Nephron progenitor cell (in vitro differentiated cells): ENCODE measurements at places on chromosomes 16 and 17.

GRCh38 chr17:41691031-41691777 is 2.5 kb downstream of the EIF1 start:
- peaks cover 26% of the 10 kb centered on the region for H3K4me1 ChIP-seq
- no peak overlapping the region for H3K27ac ChIP-seq
- H3K4me3 ChIP-seq: peak overlapping the region; percentile 97

DNA sequence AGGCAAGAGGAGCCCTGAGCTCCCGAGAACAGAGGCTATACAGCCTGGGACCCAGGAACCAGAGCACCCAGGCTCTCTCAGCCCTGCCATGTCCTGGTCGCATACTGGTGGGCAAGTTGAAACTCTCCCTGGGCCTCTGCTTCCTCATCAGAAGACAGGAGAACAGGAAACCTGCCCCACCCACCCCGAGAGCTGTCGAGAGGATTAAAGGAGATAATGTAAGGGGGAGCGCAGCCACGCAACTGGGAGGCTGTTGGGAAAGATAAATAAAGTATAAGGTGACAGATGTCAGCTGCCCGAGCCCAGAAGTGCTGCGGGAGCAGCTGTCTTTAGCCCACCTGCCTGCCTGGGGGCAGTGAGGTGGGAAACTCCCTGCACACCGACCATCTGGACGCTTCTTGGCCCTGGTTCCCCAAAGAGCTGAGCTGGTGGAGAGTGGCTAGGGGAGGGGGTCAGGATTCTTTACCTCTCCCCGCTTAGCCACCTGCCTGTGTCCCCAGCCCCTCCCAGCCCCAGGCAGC is 6.8 kb downstream of the KIF19 start:
- H3K27me3 ChIP-seq: peaks cover 37% of the 10 kb centered on the region
- H3K36me3 ChIP-seq: no peaks in the 10 kb centered on the region
- H3K4me3 ChIP-seq: no peak overlapping the region
- no peak for DNase-seq

DNA sequence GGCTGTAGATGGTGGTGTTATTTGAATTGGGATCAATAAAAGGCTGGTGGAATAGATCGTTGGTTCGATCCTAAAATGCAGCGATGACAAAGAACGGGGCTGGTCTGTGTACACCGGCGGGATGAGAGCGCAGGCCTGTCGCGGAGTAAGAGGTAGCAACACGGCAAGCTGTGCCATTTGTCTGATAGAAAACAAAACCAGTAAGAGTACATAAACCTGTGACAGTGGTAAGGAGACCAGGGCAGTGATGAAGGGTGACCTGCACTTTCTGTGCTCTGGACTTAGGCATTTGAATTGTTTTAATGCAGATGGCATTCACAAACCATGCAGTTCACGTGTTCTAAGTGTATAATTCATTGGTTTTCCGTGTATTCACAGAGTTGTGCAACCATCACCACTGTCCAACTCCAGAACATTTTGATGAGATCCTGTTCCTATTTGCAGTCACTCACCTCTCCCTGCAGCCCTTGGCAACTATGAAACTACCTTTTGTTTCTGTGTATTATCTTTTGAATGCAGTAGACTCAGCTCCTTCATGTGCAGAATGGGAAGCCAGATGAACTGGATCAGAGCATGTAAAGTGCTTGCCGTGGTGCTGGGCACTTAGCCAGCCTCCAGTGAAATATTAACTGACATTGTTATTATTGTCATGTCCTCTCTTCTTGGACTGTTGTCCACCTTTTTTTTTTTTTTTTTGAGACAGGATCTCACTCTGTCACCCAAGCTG is 286.1 kb downstream of the SNX29 start:
- H3K4me3 ChIP-seq: no peak overlapping the region
- H3K4me1 ChIP-seq: peaks cover 39% of the 10 kb centered on the region
- no peak for DNase-seq
- peaks cover 22% of the 10 kb centered on the region for H3K27me3 ChIP-seq
- no peaks in the 10 kb centered on the region for H3K36me3 ChIP-seq

GRCh38 chr16:53498984-53499383 is 4.0 kb downstream of the AKTIP start:
- no peak overlapping the region for H3K4me3 ChIP-seq
- H3K27me3 ChIP-seq: peaks cover 21% of the 10 kb centered on the region
- H3K36me3 ChIP-seq: peaks cover 18% of the 10 kb centered on the region
- H3K4me1 ChIP-seq: peaks cover 25% of the 10 kb centered on the region
- no peak overlapping the region for H3K27ac ChIP-seq

DNA sequence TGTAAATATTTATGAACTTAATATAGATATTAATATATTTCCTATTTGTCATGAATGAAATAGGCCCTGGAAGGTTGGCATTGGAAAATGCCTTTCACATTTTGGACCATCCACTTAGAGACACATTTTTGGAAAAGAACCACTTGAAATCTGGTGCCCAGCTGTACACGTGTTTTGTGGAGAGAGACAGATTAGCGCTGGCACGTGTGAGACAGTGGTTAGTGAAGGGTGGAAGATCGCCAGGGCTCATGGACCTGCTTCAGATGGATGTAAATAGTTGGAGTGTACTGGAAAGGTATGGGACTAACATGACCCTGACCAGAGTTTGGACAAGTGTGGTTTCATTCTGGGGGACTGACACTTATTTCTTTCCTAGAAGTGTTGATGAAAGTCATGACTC is 222.9 kb downstream of the PRKCA start:
- no peak overlapping the region for H3K4me3 ChIP-seq
- no peak for DNase-seq
- H3K27me3 ChIP-seq: peaks cover 7% of the 10 kb centered on the region
- H3K36me3 ChIP-seq: no peaks in the 10 kb centered on the region
- H3K4me1 ChIP-seq: peaks cover 20% of the 10 kb centered on the region
- H3K27ac ChIP-seq: no peak overlapping the region

DNA sequence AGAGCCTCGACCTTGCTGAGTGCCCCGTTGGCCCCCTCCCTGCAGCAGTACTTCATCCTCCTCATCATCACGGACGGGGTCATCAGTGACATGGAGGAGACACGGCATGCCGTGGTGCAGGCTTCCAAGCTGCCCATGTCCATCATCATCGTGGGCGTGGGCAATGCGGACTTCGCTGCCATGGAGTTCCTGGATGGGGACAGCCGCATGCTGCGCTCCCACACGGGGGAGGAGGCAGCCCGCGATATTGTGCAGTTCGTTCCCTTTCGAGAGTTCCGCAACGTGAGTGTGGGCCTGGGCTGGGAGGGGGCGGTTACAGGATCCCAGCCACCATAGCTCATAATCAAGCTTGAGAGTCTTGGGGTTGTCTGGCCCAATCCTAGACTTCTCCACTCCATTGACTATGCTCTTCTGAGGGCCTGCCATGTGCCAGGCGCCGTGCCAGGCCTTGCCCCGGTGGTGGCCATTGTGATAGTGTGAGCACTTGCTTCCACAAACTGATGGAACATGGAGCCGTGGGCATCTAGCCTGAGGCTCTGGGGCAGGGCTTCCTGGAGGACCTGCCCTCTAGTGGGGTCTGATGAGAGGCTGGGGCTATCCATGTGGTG is 39.7 kb downstream of the PSME3IP1 start:
- no peak for DNase-seq
- no peak overlapping the region for H3K27ac ChIP-seq
- no peak overlapping the region for H3K4me3 ChIP-seq
- peaks cover 6% of the 10 kb centered on the region for H3K36me3 ChIP-seq

DNA sequence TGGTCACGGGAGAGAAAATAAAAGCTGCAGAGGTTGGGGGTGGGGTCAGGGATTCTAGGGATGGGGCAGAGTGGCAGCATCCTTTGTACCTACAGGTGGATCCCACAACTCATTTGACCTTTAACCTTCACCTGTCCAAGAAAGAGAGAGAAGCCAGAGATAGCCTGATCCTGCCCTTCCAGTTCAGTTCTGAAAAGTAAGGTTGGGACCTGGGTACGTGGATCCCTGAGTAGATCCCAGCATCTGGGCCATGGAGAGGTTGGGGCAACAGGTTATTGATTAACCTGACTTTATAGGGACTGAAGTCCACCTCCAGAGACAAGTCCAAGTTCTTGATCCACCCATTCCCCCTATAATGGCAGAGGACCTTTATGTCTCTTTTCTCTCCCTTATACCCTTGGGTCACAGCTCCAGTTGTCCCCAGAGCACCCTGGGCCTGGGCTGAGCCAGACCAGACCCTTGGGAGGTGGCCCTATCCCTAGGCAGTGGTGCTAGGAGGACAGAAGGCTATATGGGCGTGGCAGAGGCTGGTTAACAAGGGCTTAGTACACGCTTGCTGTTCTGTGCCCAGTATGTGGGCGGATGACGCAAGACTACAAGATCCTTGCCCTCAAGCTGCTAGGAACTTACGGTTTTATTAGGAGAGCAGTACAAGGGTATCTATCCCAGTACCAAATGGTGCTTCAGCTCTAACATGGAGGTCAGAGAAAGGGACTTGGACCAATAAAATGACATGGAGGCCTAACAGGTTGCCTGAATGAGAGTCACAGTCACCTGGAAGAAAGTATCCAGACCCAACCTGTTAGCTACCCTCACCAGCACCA is 3.3 kb downstream of the CLDN7 start:
- H3K36me3 ChIP-seq: peaks cover 42% of the 10 kb centered on the region
- H3K4me1 ChIP-seq: peaks cover 26% of the 10 kb centered on the region
- no peak for DNase-seq

DNA sequence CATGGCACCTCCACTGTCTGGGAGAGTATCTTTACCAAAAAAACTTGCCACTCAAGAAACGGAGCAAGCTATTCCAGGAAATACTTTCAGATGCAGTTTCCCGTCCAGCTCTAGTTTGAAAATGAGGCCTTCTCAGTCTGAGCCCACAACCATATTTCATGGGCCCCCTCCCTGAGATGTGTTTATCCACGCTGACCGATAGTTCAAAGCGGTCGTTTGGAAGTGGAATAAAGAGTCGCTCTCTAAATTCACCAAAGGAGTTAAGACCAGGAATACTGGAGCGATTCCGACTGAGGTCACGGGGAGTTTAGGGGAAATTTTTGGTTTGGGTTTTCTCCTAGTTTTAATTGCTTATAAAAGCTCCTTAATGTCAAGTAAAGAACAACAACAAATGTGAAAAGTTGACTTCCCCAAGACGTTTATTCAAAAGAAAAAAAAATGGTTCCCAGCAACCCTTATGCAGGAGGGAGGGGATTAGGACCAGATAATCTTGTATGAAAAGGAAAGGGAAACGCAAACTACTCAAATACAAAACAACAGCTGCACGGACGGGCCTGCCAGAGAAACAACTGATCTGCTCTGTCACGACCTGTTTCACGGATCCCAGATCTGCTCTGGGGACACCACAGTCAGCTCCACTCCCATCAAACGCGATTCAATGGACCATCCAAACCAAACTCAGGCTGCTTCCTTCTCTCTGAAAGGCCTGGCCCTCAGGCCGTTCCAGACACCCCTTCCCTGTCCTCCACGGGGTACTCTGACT is 77.1 kb downstream of the MRM3 start:
- H3K27me3 ChIP-seq: no peaks in the 10 kb centered on the region
- H3K4me1 ChIP-seq: peaks cover 46% of the 10 kb centered on the region
- H3K36me3 ChIP-seq: peaks cover 38% of the 10 kb centered on the region
- H3K27ac ChIP-seq: peak overlapping the region; percentile 100
- peak overlapping the region; percentile 34 for H3K4me3 ChIP-seq
- no peak for DNase-seq

GRCh38 chr17:6147042-6147441 is 76.9 kb downstream of the WSCD1 start:
- no peak overlapping the region for H3K27ac ChIP-seq
- H3K4me3 ChIP-seq: no peak overlapping the region
- DNase-seq: no peak
- H3K4me1 ChIP-seq: no peaks in the 10 kb centered on the region

- no peak overlapping the region for H3K27ac ChIP-seq
- no peak overlapping the region for H3K4me3 ChIP-seq
- no peak for DNase-seq
- no peaks in the 10 kb centered on the region for H3K27me3 ChIP-seq
- H3K36me3 ChIP-seq: no peaks in the 10 kb centered on the region
- peaks cover 26% of the 10 kb centered on the region for H3K4me1 ChIP-seq
Measured at GRCh38 chr17:64229815-64230728, 33.0 kb downstream of the TEX2 start.

GRCh38 chr16:87930456-87930855 is 5.9 kb downstream of the CA5A start:
- H3K36me3 ChIP-seq: no peaks in the 10 kb centered on the region
- H3K27ac ChIP-seq: no peak overlapping the region
- peaks cover 9% of the 10 kb centered on the region for H3K27me3 ChIP-seq
- no peak for DNase-seq

DNA sequence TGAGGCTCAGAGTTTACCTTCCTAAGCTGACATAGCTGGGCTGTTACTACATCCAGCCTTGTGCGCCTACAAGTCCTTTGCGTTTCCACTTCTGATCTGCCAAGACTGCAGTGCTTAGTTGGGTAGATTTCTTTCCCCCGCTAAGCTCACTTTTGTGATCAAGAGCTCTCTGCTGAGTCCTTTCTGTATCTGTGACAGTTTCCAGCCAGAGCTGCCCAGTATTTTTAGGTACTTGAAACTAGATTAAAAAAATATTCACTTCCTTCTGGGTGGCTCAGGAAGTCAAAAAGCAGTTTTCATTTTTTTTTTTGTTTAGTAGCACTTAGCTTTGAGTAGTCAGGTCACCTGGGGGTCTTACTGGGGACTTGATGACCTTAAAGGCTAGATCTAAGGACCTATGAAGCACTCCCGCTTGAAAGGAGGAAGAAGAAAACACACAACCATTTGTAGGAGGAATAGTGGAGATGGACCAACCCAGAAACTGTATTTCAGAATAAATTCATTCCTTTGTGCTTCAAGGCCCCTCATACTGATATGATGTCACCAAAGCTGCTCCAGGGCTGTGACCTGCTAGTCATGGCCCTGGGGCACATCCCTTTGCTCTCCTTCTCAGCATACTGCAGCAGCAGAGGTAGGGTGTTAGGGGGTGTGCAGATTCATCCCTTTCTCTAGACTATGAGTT is 75.6 kb upstream of the HNF1B start:
- DNase-seq: no peak
- no peak overlapping the region for H3K4me3 ChIP-seq
- no peak overlapping the region for H3K27ac ChIP-seq
- H3K36me3 ChIP-seq: no peaks in the 10 kb centered on the region
- H3K4me1 ChIP-seq: peaks cover 20% of the 10 kb centered on the region
- peaks cover 16% of the 10 kb centered on the region for H3K27me3 ChIP-seq

DNA sequence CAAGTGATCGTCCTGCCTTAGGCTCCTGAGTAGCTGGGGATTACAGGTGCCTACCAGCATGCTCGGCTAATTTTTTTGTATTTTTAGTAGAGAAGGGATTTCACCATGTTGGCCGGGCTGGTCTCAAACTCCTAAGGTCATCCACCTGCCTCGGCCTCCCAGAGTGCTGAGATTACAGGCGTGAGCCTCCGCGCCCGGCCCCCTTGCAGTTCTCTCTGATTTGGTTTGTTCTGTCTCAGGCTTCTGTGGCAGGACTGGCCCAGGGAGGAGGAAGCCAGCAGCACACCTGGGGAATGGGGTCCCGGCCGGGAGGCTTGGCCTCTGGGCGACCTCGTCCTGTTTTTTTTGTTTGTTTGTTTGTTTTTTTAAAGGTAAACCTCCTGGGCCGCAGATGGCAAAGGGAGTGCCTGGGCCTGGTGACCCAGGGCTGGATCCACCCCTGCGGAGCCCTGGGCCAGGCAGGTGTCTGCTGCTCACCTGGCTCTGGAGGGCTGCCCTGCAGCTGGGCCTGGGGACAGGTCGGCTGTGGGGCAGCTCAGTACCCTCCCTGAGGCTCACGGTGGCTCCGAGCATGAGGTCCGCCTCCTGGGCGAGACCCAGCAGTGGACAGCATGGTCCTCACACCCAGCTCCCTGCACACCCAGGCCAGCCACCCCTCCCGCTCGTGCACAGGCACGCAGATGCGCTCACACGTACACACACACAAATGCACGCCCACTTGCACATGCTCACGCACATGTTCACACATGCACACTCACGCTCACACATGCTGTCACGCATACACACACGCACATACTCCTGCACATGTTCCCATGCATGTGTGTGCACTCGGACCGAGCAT is 3.3 kb upstream of the NUDT16L1 start:
- no peaks in the 10 kb centered on the region for H3K27me3 ChIP-seq
- H3K4me1 ChIP-seq: peaks cover 21% of the 10 kb centered on the region
- no peak overlapping the region for H3K4me3 ChIP-seq
- no peak for DNase-seq
- H3K27ac ChIP-seq: peak overlapping the region; percentile 72
- peaks cover 5% of the 10 kb centered on the region for H3K36me3 ChIP-seq
